Left lung (tissue), 14 donors: ENCODE measurements at places on chromosomes 3 and 15. TPM values are rescaled to one million over a fixed set of nuclear protein-coding genes. Genes with fewer than 3 reads are reported as not detected.

The ZNF35 gene
- total RNA-seq = 8.4 TPM

DNA sequence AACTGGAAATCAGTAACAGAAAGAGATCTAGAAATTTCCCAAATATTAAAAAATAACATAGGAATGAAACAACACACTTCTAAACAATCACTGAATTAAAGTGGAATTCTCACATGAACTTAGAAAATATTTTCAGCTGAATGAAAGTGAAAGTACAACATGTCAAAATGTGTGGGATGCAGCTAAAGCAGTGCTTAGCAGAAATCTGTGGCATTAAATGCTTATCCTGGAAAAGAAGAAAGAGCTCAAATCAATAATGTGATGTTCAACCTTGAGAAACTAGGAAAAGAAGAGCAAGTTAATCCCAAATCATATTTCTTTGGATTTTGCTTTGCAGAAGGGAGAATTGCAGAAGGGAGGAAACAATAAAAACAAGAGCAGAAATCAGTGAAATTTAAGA is 98.2 kb upstream of the NR2E3 start:
- DNase-seq = no peak
- no peaks in the 10 kb centered on the region for H3K4me1 ChIP-seq
- H3K27me3 ChIP-seq = no peaks in the 10 kb centered on the region
- no peak overlapping the region for H3K27ac ChIP-seq

The TNFAIP8L3 gene
- total RNA-seq = 25.0 TPM

The CLDN1 gene
- 37.4 TPM for total RNA-seq

The CHL1 gene
- total RNA-seq = 3.8 TPM

GRCh38 chr15:65796610-65797078 is 4.6 kb upstream of the DENND4A start:
- H3K36me3 ChIP-seq = no peaks in the 10 kb centered on the region
- no peak overlapping the region for H3K27ac ChIP-seq
- H3K4me3 ChIP-seq = no peak overlapping the region
- H3K27me3 ChIP-seq = no peaks in the 10 kb centered on the region
- H3K4me1 ChIP-seq = peaks cover 3% of the 10 kb centered on the region

DNA sequence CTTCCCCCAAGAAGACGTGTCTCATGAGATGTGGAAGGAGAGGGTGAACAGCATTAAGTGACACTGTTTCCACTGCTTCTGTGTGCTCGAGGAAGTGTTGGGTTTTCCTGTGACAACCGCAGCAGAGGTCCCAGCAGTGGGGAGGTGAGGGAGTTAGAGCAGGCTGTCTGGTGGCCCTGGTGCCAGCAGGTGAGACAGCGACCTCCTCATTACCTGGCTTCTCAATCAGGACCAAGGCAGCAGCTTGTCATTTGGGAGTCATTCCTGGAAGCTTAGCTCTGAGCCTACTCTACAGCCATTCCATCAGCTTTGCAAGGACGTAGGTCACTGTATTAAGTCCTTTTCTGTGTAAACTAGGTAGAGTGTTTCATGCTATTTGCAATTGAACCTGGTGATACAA is 63.3 kb upstream of the RGMA start:
- H3K36me3 ChIP-seq = no peaks in the 10 kb centered on the region
- H3K27ac ChIP-seq = no peak overlapping the region
- H3K27me3 ChIP-seq = peaks cover 8% of the 10 kb centered on the region
- H3K4me3 ChIP-seq = no peak overlapping the region
- DNase-seq = no peak
- no peaks in the 10 kb centered on the region for H3K4me1 ChIP-seq

- peak overlapping the region; percentile 59 for H3K4me3 ChIP-seq
- no peaks in the 10 kb centered on the region for H3K27me3 ChIP-seq
- peak; percentile 87 for DNase-seq
- H3K4me1 ChIP-seq = peaks cover 70% of the 10 kb centered on the region
- peak overlapping the region; percentile 100 for H3K27ac ChIP-seq
- H3K36me3 ChIP-seq = no peaks in the 10 kb centered on the region
Observed at GRCh38 chr15:92808598-92809063, 91.5 kb upstream of the CHD2 start.

DNA sequence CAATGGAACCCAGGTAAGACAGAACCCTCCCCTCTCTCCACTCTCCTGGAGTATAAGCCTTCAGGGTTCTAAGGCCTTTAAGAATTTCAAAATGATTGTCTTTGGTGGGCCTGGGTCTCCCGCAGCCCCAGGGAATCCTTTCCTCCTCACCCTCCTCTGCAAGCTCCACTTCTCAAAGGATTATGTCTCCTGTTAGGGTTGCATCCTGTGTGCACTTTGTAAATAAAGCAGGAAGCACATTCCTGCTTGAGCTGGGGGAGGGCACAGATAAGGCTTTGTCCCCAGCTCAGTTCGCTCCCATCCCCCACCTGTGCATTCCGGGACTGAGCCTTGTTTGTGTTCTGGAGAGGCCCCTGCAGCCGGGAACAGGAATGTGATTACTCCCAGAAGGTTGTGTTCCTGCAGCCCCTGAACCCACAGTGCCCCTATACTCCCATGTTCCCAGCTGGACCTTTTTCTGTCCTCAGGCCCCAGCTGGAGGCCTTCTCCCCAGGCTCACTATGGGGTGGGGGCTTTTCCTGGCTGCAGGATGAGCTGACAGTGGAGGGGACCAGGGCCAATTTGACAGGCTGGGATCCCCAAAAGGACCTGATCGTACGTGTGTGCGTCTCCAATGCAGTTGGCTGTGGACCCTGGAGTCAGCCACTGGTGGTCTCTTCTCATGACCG is 9.5 kb downstream of the TYRO3 start:
- DNase-seq = no peak
- H3K27ac ChIP-seq = no peak overlapping the region
- no peaks in the 10 kb centered on the region for H3K36me3 ChIP-seq
- H3K4me3 ChIP-seq = no peak overlapping the region
- H3K27me3 ChIP-seq = no peaks in the 10 kb centered on the region
- H3K4me1 ChIP-seq = peaks cover 3% of the 10 kb centered on the region

- no peak overlapping the region for H3K27ac ChIP-seq
- DNase-seq = no peak
- H3K36me3 ChIP-seq = no peaks in the 10 kb centered on the region
- H3K4me3 ChIP-seq = no peak overlapping the region
Observed at GRCh38 chr3:118181274-118181673, 853.4 kb downstream of the IGSF11 start.

The PARP3 gene
- 21.4 TPM for total RNA-seq

GRCh38 chr3:150014782-150015181 is 44.1 kb upstream of the PFN2 start:
- no peak for DNase-seq
- no peaks in the 10 kb centered on the region for H3K4me1 ChIP-seq
- H3K36me3 ChIP-seq = no peaks in the 10 kb centered on the region
- no peaks in the 10 kb centered on the region for H3K27me3 ChIP-seq
- no peak overlapping the region for H3K27ac ChIP-seq

DNA sequence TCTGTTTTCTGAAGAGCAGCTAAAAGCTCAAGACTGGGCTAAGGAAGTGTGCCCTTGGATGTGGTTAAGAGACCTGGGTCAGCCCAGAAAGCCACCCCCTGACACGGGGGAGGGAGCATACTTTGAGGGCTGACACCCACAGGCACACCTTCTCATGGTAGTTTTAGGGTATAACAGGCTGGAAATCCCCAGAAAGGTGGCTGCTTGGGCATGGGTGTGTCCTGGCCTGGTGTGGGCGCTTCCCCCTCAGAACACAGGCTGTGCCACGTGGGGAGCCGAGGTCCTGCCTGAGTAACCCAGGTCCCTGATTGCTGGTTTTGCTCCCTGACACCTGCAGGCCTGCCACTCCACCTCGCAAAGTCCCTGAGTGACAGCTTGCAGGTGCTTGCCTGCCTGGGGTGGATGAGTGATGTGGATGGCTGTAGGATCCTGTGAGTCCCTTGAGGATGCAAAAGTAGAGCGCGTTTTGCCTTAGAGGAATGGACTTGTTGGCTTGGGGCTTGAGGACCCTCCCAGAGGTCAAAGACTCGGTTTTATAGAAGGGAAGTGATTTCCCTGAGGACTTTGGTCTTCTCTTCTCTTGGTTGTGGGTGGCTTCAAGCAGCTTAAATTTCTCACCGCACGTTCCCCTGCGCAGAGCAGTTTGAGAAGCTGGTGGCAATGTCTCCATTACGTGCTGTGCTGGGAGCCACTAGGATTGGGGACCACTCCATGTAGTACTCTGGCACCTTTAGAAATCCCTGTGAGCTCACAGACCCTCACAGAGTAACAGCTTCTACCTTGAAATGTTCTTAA is 94.4 kb downstream of the DNASE1L3 start:
- H3K36me3 ChIP-seq = peaks cover 45% of the 10 kb centered on the region
- peaks cover 12% of the 10 kb centered on the region for H3K4me1 ChIP-seq
- H3K27ac ChIP-seq = no peak overlapping the region
- no peak for DNase-seq
- H3K4me3 ChIP-seq = no peak overlapping the region
- H3K27me3 ChIP-seq = no peaks in the 10 kb centered on the region

GRCh38 chr3:195086885-195087284 is 184.1 kb downstream of the XXYLT1 start:
- H3K4me3 ChIP-seq = no peak overlapping the region
- no peaks in the 10 kb centered on the region for H3K27me3 ChIP-seq
- peak; percentile 11 for DNase-seq

GRCh38 chr15:100901702-100902435 is 17.3 kb upstream of the LRRK1 start:
- H3K36me3 ChIP-seq = no peaks in the 10 kb centered on the region
- no peak for DNase-seq
- H3K27ac ChIP-seq = peak overlapping the region; percentile 15
- H3K27me3 ChIP-seq = peaks cover 24% of the 10 kb centered on the region
- H3K4me1 ChIP-seq = peaks cover 4% of the 10 kb centered on the region

The C3orf70 gene
- 3.8 TPM for total RNA-seq

- H3K36me3 ChIP-seq = no peaks in the 10 kb centered on the region
- H3K4me1 ChIP-seq = no peaks in the 10 kb centered on the region
- no peak overlapping the region for H3K4me3 ChIP-seq
- H3K27me3 ChIP-seq = no peaks in the 10 kb centered on the region
- no peak for DNase-seq
Observed at GRCh38 chr3:54631516-54632325, 296.1 kb downstream of the LRTM1 start.

- no peaks in the 10 kb centered on the region for H3K4me1 ChIP-seq
- no peaks in the 10 kb centered on the region for H3K36me3 ChIP-seq
- no peak overlapping the region for H3K27ac ChIP-seq
- no peak for DNase-seq
Observed at GRCh38 chr3:110929816-110930215, 141.8 kb upstream of the NECTIN3 start.

The GRM7 gene
- total RNA-seq = 0.50 TPM

- no peak for DNase-seq
- peaks cover 21% of the 10 kb centered on the region for H3K4me1 ChIP-seq
- no peaks in the 10 kb centered on the region for H3K36me3 ChIP-seq
- H3K27ac ChIP-seq = peak overlapping the region; percentile 67
Observed at GRCh38 chr3:195159814-195160165, 111.2 kb downstream of the XXYLT1 start.

DNA sequence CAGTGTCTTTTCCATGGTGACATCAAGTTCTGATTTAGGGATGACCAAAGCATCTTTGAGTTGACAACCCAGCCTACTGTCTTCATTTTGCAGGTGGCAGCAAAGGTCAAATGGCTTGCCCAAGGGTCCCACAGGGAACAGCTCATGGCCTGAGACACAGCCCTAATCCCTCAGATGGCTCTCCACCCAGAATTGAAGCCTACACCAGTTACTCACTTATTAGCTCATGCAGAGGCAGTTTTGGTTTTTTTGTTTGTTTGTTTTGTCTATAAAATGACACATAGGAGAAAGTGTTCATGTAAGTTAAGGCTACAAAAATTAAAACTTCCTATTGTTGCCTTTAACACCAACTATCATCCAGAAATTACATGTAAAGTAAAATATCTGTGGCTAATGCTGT is 167.9 kb downstream of the OSBPL10 start:
- H3K36me3 ChIP-seq = no peaks in the 10 kb centered on the region
- H3K4me1 ChIP-seq = no peaks in the 10 kb centered on the region
- DNase-seq = no peak
- H3K27ac ChIP-seq = no peak overlapping the region
- no peak overlapping the region for H3K4me3 ChIP-seq

- H3K4me3 ChIP-seq = peak overlapping the region; percentile 48
- DNase-seq = no peak
- peaks cover 61% of the 10 kb centered on the region for H3K4me1 ChIP-seq
- H3K36me3 ChIP-seq = peaks cover 25% of the 10 kb centered on the region
- no peaks in the 10 kb centered on the region for H3K27me3 ChIP-seq
Observed at GRCh38 chr3:149375501-149376196, 1.8 kb downstream of the TM4SF1 start.

DNA sequence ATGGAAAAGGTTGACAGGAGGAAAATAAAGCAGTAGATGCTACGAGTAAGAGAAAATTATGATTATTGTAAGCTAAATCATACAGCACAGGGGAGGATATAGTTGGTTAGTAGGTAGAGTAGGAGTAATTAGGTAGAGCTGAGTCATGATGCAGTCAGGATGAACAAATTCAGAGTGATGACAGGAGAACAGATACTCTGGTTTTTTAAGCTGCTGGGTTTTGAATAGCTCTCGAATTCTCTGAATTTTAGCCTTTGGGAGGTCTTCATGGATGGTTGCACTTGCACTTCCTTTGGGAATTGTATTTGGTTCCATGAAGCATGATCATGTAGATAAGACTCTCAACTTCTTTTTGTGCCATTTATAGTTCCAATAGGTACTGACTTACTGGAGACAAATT is 96.2 kb downstream of the ECT2 start:
- H3K4me3 ChIP-seq = no peak overlapping the region
- no peaks in the 10 kb centered on the region for H3K27me3 ChIP-seq
- no peak for DNase-seq
- H3K36me3 ChIP-seq = no peaks in the 10 kb centered on the region

The VEPH1 gene
- total RNA-seq = 143 TPM

The SPATA12 gene
- total RNA-seq = 0.17 TPM

- H3K27ac ChIP-seq = no peak overlapping the region
- no peak for DNase-seq
- no peaks in the 10 kb centered on the region for H3K4me1 ChIP-seq
- H3K36me3 ChIP-seq = peaks cover 6% of the 10 kb centered on the region
- H3K27me3 ChIP-seq = no peaks in the 10 kb centered on the region
Observed at GRCh38 chr3:50100956-50101845, 12.5 kb downstream of the RBM5 start.

The DAZL gene
- total RNA-seq = not detected

GRCh38 chr15:100694381-100695021 is 92.1 kb downstream of the ASB7 start:
- H3K4me3 ChIP-seq = no peak overlapping the region
- DNase-seq = no peak
- H3K27ac ChIP-seq = peak overlapping the region; percentile 57
- H3K27me3 ChIP-seq = no peaks in the 10 kb centered on the region
- peaks cover 8% of the 10 kb centered on the region for H3K4me1 ChIP-seq

- peaks cover 10% of the 10 kb centered on the region for H3K4me1 ChIP-seq
- H3K27me3 ChIP-seq = no peaks in the 10 kb centered on the region
- H3K27ac ChIP-seq = no peak overlapping the region
- no peaks in the 10 kb centered on the region for H3K36me3 ChIP-seq
- no peak overlapping the region for H3K4me3 ChIP-seq
- DNase-seq = no peak
Observed at GRCh38 chr3:149424918-149425317, 47.5 kb upstream of the TM4SF1 start.

The FNDC3B gene
- total RNA-seq = 185 TPM
